Hypothalamus (tissue), 51 donors: ENCODE measurements at places on chromosomes 3 and 15.

GRCh38 chr3:125960066-125960424 lies 8.9 kb upstream of the ROPN1B start:
- no peak for DNase-seq

DNA sequence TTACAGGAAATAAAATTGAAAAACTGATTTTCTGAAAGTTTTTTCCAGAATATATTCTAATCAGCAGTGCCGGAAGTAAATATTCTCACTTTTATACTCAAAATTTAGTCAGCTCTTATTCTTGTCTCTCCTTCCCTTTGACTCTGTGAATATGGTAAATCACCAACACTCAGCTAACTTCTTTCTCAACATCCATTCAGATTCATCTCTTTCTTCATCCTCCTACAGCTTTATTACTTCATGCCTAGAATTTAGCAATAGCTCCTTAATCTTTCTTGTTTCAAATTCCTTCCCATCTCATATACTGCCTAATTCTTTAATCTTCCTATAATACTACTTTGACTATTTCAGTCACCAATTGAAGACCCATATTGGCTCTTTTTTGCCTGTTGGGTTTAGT lies 67.9 kb downstream of the FGF7 start:
- no peak for DNase-seq

GRCh38 chr3:105139881-105140560 lies 226.7 kb upstream of the ALCAM start:
- DNase-seq = no peak

- DNase-seq = no peak
These were observed 5.9 kb downstream of the SYNM start for GRCh38 chr15:99110581-99111320.

DNA sequence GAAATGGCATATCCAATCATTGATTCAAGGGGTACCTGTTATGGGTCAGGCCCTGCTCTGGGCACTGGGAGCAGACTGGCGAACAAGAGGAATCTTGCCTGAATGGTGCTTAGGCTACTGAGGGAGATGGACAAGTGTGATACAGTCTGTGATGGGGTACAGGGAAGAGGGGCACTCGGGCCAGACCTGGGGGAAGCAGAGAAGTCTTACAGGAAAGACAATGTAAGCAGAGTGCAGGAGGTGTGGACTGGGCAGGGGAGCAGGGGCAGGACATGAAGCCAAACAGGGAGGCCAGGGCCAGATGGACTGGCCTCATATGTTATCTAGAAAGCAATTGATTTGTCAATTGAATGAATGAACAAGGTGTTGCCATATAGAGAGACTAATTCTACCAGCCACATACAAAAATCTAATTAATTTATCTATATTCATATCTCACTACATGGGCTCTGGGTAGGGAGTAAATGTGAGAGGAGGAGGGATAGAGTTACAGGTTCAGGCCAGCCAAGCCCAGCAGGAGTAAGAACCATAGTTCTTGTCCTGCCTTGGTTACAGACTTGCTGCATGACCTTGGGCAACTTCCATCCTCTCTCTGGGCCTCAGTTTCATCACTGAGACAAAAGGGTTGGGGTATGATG lies 3.6 kb upstream of the IGDCC4 start:
- DNase-seq = no peak

DNA sequence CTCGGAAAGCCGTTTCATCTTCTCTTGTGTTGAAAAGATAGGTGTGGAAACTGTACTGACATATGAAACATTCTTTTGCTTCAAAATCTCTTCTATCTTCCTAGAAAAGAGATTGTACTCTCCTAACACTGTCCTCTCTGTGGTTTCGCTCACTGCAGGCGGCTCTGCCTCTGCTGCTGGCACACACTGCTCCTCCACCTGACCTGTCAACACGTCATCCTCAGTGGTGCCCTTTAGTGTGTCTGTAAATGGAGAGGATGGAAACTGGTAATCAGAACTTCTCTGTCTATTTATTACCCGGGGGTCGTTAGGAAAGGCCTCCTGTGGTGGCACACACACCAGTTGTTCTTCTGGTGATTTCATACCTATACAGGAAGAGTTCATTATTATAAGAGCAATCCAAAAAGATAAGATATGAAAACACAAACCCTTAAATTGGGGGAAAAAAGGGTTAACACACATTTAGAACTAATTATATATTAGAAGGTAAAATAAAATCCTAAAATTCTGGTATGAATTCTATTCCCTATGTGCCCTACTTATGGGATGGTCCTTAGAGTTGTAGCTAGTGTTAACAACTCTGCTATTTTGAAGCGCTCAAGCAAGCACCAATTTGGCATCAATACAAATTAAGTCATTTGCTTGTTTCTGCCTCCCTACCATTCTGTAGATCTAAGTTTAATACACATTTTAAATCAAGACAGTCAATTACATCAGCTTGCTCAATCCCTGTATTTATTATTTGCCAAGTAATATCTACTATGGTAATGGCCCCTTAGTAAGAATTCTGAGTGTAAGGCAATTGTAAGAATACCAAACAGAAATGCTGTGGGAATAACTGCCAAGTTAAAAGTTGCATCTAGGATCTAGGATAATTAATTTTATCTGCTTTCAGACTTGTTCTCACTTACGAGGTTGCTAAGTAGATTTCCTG lies 49.2 kb downstream of the TASOR start:
- DNase-seq = no peak
